ENCODE measurements at places on chromosomes 3 and 15. TPM values are rescaled to one million over a fixed set of nuclear protein-coding genes. Genes with fewer than 3 reads are reported as not detected.

The AP3B2 gene
- total RNA-seq = 1.7 TPM

The DHX36 gene
- 39.9 TPM for total RNA-seq

The SMAD6 gene
- 2.0 TPM for total RNA-seq

- peak; percentile 49 for DNase-seq
Observed at GRCh38 chr3:8488411-8488810, 13.2 kb upstream of the LMCD1 start.

- peak; percentile 84 for DNase-seq
Observed at GRCh38 chr3:114880078-114880477, 267.0 kb downstream of the ZBTB20 start.

- DNase-seq = peak; percentile 51
Observed at GRCh38 chr3:55294557-55294956, 192.5 kb downstream of the WNT5A start.
